ENCODE measurements at places on chromosomes 13 and 19.

- no peak for DNase-seq
Observed at GRCh38 chr19:35592226-35592625, 6.3 kb downstream of the PMIS2 start.

DNA sequence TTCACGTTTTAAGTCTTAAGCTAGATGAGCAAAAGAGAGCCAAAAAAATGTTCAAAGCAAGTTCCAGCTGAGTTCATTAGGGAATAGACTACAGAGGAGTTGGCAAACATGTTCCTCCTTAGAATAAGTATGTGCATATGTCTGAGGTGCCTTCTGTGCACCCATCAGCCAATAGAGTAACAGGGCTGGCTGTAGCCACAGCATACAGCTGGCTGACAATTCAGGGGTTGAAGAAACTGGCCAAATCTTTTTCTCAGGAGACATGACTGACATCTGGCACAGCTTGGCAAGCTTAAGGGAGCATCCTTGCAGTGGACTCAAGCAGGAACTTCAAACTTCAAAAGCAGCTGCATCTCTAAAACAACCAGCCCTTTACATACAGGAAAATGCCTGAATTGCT is 414.8 kb upstream of the PCDH20 start:
- DNase-seq = no peak

- no peak for DNase-seq
Observed at GRCh38 chr19:42165146-42165545, 32.9 kb upstream of the POU2F2 start.

DNA sequence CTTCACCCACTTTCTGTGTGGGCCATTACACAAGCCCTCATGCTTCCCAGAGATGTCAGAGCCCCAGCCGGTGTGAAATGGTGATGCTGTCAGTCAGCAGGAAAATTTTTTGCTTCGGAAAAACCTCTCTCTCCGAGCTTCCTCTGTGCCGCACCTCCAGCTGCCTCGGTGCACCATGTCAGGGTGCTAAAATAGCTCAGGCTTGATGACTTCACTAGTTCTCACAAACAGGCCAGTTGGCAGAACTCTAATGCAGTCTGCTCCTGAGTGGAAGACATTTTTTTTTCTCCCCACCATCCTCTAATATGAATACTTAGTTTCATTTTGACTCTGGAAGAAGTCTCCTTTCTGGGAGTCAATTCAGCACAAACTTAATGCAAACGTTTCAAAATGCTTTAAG is 71.3 kb downstream of the KLF12 start:
- DNase-seq = peak; percentile 22

DNA sequence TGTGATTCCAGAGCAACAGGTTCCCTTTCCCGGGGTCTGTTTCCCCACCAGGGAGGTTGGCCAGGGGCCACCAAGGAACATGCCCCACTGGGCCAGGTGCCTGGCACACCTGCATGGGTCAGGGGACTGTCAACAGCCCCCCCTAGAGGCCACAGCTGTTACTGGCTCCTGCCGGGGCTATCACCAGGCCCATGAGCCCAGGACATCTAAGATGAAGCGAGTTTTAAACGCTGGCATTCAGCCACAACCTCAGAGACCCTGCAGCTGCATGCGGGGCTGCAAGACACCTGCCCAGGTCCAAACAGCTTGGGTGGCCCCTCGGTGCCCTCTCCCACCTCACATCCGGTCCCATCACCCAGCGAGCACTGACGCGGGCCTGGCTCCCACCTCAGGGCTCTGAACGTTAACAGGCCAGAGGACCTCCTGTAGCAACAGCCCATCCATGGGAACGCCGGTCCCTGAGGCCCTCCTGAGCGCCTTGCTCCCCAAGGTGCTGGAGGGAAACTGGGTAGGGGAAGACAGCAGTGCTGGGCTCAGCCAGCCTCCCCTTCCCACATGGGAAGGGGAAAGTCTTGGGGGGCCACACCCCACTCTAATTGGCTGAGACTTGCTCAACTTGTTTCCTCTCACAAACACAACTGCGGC is 12.0 kb downstream of the KHSRP start:
- peak; percentile 35 for DNase-seq

GRCh38 chr19:13790354-13790753 is 4.9 kb upstream of the ZSWIM4 start:
- no peak for DNase-seq

- DNase-seq = no peak
Observed at GRCh38 chr13:43597599-43597945, 189.2 kb downstream of the ENOX1 start.

DNA sequence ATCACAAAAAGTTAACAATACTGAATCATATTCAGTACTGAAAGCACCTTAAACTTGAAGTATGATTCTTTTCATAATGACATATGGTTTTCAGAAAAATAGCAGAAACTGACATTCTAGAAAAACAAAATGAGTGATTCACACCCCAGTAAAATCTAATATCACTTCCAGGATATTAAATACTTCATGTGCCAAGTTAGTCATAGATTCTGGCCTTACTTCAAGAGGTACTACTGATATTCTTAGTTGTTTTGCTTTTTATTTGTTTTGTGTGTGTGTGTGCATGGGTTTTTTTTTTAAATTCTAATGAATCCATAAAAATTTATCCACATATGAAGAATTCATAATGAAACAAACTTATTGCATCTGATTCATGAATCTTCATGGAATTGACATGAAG is 207.9 kb upstream of the UFM1 start:
- no peak for DNase-seq

DNA sequence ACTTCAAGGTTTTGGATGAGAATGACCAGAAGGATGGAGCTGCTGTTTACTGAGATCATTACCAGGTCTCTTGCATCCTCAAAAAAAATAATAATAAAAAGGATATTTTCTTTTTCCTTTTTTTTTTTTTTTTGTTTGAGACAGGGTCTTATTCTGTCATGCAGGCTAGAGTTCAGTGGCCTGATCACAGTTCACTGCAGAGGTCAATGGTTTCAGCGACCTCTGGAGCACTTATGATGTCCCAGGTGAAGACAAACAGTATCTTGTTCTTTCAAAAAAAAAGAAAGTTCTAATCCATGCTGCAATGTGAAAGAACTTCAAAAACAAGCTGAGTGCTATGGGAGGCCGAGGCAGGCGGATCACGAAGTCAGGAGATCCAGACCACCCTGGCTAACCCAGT is 30.4 kb upstream of the TPM4 start:
- DNase-seq = no peak

GRCh38 chr13:75452564-75452963 is 29.4 kb downstream of the TBC1D4 start:
- no peak for DNase-seq

DNA sequence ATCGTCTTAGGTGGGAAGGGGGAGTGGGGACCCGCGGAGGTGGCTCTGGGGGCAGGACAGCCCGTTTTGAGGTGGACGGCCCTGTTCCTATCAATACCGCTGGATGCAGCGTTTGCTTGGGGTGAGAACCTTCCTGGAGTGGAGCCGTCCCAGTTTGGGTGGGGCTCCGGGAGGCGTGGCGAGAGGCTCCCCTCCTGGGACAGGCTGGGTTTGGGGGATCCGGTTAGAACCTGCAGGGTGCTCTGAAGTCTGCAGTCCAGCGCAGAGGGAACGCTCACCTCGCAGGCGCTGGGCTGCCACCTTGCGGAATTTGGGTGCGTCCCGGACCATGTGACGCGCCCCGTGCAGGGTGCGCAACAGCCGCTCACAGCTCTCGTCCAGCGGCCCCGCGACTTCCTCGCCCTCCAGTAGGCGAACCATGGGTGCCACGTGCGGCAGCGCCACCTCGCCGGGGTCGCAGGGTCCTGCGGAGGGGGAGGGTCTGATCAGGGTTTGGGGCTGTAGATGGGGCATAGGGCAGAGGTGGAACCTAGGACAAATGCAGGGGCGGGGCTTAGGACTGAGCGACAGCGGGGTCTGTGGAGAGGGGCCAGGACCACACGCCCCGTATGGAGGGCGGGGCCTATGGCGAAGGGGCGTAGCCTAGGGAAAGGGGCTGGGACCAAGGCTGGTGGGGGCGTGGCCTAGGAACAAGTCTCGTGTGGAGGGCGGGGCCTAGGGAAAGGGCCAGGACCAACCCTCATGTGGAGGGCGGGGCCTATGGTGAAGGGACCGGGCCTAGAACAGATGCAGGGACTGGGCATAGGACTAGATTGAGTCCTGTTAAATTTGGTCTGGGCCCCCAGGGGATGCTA is 13.8 kb downstream of the SH2D3A start:
- DNase-seq = peak; percentile 74

DNA sequence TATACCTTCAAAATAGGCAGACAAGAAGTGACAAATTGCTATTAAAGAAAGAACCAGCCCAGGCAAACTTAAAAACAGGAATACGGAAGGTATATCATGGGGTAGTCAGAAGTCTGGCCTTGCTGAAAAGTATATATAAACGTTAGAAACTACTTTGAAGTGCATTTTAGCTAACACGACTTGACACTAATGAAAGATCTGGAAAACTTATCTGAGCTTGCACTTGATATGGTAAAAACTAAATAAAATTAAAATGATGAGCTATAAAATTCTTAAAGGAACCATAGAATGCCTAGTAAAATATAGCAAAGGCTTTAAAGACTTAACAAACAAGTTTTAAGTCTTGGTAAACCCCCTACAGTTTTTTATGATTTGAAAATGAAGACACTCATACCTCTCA is 795.3 kb upstream of the PCDH20 start:
- DNase-seq = no peak

DNA sequence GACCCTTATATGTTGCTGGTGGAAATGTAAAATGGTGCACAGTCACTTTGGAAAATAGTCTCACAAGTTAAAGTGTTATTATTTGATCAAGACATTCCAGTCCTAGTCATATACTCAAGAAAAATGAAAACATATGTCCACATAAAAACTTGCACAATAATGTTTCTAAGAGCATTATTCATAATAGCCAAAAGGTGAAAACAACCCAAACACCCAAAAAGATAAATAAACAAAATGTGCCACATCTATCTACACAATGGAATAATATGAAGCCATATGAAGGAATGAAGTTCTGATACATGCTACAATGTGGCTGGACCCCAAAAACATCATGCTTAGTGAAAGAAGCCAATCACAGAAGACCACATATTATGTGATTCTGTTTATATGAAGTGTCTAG is 14.4 kb upstream of the AKAP8 start:
- DNase-seq = no peak

DNA sequence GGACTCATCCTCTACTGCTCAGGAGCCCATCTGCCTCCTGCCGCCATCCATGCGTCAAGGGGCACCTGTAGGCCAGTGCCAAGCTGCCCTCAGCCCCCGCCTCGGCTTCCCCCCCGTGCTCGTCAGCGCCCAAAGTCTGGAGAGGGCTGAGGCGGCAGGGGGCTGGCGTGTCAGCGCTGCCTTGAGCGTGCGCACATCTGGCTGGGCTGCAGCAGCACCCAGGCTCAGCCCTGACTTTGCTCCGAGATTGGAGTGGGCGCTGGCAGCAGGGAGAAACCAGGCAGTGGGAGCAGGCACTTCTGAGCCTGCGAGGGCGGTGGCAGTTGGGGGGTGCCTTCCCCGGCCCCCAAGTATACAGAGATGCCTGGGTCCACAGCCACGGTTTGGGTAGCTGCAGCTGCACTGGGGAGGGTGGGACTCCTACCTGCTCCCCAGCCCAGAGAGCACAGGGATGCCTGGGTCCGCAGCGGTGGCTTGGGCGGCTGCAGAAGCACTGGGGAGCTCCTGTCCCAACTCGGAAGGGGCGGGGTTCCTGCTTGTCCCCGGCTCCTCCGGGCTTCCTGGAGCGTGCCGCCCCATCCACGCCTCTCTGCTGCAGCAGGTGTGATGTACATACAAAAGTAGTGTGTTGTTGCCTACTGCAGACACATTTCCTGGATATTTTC is 44.8 kb upstream of the LPAR6 start:
- no peak for DNase-seq

DNA sequence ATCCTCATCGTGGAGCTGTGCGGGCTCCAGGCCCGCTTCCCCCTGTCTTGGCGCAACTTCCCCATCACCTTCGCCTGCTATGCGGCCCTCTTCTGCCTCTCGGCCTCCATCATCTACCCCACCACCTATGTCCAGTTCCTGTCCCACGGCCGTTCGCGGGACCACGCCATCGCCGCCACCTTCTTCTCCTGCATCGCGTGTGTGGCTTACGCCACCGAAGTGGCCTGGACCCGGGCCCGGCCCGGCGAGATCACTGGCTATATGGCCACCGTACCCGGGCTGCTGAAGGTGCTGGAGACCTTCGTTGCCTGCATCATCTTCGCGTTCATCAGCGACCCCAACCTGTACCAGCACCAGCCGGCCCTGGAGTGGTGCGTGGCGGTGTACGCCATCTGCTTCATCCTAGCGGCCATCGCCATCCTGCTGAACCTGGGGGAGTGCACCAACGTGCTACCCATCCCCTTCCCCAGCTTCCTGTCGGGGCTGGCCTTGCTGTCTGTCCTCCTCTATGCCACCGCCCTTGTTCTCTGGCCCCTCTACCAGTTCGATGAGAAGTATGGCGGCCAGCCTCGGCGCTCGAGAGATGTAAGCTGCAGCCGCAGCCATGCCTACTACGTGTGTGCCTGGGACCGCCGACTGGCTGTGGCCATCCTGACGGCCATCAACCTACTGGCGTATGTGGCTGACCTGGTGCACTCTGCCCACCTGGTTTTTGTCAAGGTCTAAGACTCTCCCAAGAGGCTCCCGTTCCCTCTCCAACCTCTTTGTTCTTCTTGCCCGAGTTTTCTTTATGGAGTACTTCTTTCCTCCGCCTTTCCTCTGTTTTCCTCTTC is 6.3 kb downstream of the MYADM start:
- no peak for DNase-seq

GRCh38 chr19:18204394-18205199 is 755 bp upstream of the RAB3A start:
- no peak for DNase-seq

DNA sequence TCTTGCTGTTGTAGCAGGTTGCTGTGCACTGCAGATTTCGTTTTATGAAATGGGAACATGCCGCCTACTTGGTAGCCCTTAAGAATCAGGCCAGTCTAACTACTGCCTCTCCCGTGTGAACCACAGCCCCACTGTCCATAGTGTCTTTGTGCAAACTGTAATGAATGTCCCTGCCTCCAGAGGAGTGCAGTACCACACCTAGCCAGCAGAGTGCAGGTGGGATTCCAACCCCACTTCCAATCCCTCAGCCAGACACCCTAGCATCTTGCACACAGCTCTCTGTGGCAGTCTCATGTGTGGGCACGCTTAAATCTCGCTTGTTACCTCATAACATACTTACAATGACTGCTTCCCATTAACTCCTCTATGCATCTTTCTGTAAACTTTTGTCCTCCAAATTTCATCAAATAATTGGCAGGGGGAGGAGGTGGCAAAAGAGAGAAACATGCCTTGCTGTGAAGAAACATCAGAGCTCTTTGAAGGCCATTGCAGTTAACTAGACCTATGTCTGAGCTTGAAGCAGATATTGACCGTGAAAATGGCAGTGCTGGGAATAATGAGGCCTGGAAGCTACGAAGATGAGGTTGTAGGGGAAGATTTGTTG is 47.2 kb downstream of the ZAR1L start:
- DNase-seq = peak; percentile 48
